ENCODE measurements at places on chromosomes 2 and 18. TPM values are rescaled to one million over a fixed set of nuclear protein-coding genes. Genes with fewer than 3 reads are reported as not detected.
A peak's percentile ranks its signal among the peaks of the same experiment; 100 is the strongest.

DNA sequence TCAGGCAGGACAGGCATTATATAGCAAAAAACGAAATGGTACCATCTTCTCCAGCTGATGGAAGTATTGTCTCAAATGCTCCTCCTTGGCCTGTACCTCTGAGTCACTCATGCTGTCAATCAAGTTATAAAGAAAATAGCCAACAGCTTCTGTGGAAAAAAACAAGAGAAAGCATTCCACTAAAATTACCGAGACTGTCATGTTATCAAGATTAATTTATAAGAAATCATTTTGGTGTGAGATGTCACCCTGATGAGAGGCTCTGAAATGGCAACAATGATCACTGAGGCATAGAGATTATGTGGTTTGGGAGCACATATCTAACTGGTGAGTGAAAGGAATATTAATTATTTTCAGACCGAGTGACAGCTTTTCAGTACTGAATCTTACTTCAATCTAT is 47.4 kb downstream of the LRPPRC start:
- no peaks in the 10 kb centered on the region for H3K4me1 ChIP-seq
- DNase-seq = no peak
- H3K4me3 ChIP-seq = no peak overlapping the region
- H3K27me3 ChIP-seq = no peaks in the 10 kb centered on the region
- H3K36me3 ChIP-seq = peaks cover 90% of the 10 kb centered on the region
- H3K27ac ChIP-seq = no peak overlapping the region

GRCh38 chr2:16239296-16239850 is 299.0 kb downstream of the MYCN start:
- no peaks in the 10 kb centered on the region for H3K36me3 ChIP-seq
- H3K27me3 ChIP-seq = no peaks in the 10 kb centered on the region
- H3K4me1 ChIP-seq = no peaks in the 10 kb centered on the region
- DNase-seq = no peak

The CYP27C1 gene
- 0.63 TPM for total RNA-seq

The CLK1 gene
- total RNA-seq = 126 TPM

GRCh38 chr2:182128821-182129707 is 143.4 kb downstream of the PPP1R1C start:
- no peaks in the 10 kb centered on the region for H3K36me3 ChIP-seq
- no peaks in the 10 kb centered on the region for H3K4me1 ChIP-seq
- no peak overlapping the region for H3K4me3 ChIP-seq

The ZNF2 gene
- total RNA-seq = 4.2 TPM

DNA sequence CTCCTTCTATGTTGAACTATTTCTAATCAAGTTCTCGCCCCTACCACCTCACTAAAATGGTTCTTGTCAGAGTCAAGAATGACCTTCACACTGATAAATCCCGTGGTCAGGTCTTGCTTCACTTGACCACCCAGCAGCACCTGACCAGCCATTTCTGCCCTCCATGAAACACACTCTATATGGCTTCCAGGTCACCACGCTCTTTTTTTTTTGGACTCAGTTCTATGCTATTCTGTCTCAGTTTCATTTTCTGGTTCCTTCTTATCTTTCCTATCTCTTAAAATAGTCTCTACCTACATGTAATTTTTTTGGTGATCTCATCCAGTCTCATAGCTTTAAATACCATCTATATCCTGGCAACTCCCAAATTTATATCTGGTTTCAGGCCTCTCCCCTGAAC is 11.4 kb downstream of the EIF2AK3 start:
- DNase-seq = no peak
- H3K27me3 ChIP-seq = no peaks in the 10 kb centered on the region
- H3K36me3 ChIP-seq = peaks cover 6% of the 10 kb centered on the region
- H3K4me1 ChIP-seq = no peaks in the 10 kb centered on the region
- H3K4me3 ChIP-seq = no peak overlapping the region
- H3K27ac ChIP-seq = no peak overlapping the region

The UGT1A4 gene
- total RNA-seq = not detected

GRCh38 chr2:2793514-2793913 is 462.4 kb upstream of the MYT1L start:
- H3K4me3 ChIP-seq = no peak overlapping the region
- DNase-seq = no peak
- no peak overlapping the region for H3K27ac ChIP-seq
- H3K27me3 ChIP-seq = no peaks in the 10 kb centered on the region
- H3K4me1 ChIP-seq = no peaks in the 10 kb centered on the region
- H3K36me3 ChIP-seq = no peaks in the 10 kb centered on the region

The IKZF2 gene
- 2.1 TPM for total RNA-seq

GRCh38 chr2:203891474-203891873 is 23.9 kb downstream of the CTLA4 start:
- H3K4me1 ChIP-seq = no peaks in the 10 kb centered on the region
- H3K27ac ChIP-seq = no peak overlapping the region
- no peak overlapping the region for H3K4me3 ChIP-seq

- peaks cover 69% of the 10 kb centered on the region for H3K4me1 ChIP-seq
- no peak overlapping the region for H3K4me3 ChIP-seq
- peak; percentile 89 for DNase-seq
- no peaks in the 10 kb centered on the region for H3K27me3 ChIP-seq
These were observed 7.2 kb upstream of the PROC start for GRCh38 chr2:127410871-127411652.

The CPS1 gene
- 16.0 TPM for total RNA-seq

DNA sequence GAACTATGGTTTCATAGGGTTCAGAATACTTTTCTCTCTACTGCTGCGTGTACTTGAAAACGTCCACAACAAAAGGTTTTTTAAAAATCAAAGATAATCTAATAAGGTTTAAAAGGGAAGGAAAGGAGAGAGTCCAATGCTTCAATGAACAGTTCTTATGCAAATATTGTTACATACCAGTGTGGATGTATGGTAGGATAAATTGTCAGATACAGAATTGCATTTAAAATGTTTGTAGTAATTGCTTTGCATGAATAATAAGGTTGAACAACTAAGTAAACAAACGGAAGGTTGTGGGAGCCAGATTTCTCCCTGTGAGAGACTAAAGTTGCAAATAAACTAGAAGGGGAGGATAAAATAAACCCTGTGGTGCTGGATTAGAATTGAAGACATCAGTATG is 53.8 kb upstream of the RBBP8 start:
- H3K4me3 ChIP-seq = no peak overlapping the region
- H3K27me3 ChIP-seq = peaks cover 8% of the 10 kb centered on the region
- DNase-seq = no peak
- no peak overlapping the region for H3K27ac ChIP-seq
- no peaks in the 10 kb centered on the region for H3K36me3 ChIP-seq
- H3K4me1 ChIP-seq = no peaks in the 10 kb centered on the region

The ABHD1 gene
- not detected for total RNA-seq

The RHBDD1 gene
- 10.1 TPM for total RNA-seq

The SLC9A2 gene
- total RNA-seq = 0.03 TPM

All from SJSA1 (cell line).